HT-29 (cell line): ENCODE measurements at places on chromosomes 7 and 10. TPM values are rescaled to one million over a fixed set of nuclear protein-coding genes. Genes with fewer than 3 reads are reported as not detected.

GRCh38 chr10:133179651-133180050 lies 19.6 kb downstream of the KNDC1 start:
- DNase-seq: no peak

DNA sequence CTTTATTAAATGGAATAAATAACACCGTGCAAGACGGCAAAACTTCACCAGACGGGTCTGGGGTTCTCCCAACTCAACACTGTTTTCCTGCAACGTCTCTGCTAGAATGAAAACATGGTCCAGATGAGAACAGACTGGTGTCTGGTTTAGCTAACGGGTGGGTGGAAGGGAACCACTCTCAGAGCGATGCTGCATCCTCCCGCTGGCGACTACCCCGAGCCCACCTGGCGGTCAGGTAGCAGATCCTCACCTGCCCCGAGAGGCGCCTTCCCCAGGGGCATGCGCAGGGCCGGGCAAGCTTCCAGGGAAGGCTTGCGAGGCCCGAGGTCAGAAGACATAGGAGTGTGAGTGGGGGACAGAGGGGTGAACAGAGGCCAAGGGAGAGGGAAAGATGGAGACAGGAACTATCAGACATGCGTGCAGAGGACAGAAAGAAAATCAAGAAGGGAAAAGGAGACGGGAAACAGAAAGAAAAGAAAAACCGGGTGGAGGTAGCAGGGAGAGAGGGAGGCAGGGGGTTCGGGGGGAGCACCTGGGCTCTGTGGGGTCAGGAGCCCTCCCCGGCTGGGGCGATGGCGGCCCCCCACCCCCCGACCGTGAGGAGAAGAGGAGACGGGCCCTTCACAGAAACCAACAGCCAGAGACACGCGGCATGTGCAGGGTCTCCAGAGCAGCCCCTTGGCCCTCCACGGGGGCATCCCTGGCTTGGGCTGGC lies 222.0 kb downstream of the MAD1L1 start:
- no peak for DNase-seq

- DNase-seq: no peak
These were observed 17.1 kb downstream of the PLXDC2 start for GRCh38 chr10:19833170-19833824.

- no peak for DNase-seq
These were observed 98.4 kb downstream of the SPDYE5 start for GRCh38 chr7:75590373-75591005.

GRCh38 chr7:32893207-32893524 lies 1.6 kb upstream of the KBTBD2 start:
- DNase-seq: no peak

DNA sequence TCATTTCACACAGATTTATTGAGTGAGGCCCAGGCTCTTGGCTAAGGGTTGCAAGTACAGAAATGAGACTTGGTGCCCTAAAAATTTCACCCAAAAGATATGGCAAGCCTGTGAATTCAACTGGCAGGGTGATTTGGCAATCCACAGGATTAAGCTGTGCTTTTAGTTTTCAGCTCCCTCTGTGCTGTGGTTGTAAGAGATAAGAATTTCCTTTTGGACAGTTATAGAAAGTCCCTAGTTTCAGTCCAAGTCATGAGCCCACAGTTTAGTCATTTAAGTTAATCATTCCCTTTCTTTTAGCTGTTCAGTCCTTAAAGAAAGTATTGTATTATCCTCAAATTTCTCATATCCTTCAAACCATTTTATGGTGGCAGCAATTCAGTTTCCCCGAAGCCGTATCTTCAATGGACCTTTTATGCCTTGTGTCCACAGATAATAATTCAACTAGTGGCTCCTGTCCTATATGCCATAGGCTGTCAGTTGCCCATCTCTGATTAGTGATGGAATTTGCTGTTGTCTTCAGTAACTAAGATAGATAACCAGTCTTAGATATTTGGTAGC lies 73.4 kb upstream of the NAMPT start:
- DNase-seq: no peak

- no peak for DNase-seq
These were observed 42.3 kb downstream of the JMJD1C start for GRCh38 chr10:63423494-63423893.

DNA sequence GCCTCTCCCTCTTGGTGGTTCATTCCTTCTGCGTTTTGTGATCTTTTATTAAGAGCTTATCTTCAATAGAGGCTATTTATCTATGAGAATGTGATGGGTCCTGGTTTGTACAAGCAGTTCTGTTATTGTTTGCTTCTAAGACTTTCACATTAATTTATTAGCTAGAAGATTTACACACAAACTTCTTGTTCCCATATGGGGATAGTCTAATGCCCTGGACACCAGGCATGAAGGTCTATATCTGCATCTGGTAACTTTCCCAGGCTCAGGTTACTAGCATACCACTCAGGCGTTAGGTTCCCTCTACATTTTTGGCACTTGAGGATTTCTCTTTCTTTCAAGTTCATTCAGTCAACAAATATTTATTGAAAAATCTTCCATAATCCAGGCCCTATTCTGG lies 7.7 kb downstream of the XPNPEP1 start:
- no peak for DNase-seq

DNA sequence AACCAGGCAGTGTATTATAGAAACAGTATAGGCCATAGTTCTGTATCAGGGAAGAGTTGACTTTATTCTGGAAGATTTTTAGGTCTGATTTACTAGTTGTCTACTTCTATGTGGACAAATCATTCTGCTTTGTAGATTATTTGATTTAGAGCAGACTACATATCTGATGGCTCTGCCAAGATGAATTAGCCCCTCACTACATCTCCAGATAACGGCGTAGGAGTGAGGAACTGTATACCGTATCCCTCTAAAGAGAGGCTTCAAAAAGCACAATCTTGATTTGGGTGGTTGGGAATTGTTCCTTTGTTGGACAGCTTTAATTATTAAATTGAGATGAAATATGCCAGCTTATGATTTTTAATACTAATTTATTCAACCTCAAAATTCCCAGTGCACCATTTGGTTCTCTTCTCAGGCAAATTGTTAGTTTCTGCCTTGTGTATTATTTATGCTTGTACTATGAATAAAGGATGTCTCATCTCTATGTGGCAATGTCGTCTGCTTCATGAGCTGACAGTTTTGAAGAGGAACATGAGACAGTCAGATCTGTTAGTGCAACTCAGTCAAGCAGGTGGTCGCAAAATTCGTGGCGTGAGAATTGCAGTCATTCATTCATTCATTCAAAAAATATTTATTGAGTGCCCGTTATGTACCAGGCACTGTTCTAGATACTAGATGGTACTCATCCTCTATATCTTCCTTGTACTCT lies 422.8 kb downstream of the EXOC4 start:
- DNase-seq: no peak

- no peak for DNase-seq
These were observed 57.6 kb downstream of the ZNF727 start for GRCh38 chr7:64102656-64103400.

GRCh38 chr7:55026867-55027490 lies 8.2 kb downstream of the EGFR start:
- no peak for DNase-seq

DNA sequence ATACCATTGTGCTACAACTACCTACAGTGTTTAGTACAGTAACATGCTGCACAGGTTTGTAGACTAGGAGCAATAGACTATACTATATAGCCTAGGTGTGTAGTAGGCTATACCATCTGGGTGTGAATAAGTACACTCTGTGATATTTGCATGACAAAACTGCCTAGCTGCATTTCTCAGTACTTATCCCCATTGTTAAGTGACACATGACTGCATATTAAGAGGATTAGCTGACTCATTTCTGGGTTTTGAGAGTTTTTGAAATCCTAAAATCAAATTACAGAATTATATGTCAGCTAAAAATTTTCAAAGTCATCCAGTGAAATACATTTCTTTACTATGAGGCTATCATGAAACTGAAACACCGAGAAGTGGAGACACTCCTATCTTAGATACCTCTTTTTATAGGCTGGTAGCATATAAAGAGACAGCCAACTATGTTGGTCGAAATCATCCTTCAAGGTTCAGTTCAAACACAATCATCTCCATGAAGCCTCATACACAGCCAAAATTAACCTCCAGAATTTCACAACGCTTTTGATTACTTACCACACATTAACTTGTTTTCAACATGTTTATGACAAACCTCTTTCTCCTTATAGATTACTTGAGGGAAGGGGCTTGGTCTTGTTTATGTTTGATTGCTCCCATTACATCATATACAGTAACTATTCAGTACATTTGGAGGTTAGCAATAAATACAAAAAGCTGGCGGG lies 89.8 kb upstream of the ANK3 start:
- DNase-seq: no peak

DNA sequence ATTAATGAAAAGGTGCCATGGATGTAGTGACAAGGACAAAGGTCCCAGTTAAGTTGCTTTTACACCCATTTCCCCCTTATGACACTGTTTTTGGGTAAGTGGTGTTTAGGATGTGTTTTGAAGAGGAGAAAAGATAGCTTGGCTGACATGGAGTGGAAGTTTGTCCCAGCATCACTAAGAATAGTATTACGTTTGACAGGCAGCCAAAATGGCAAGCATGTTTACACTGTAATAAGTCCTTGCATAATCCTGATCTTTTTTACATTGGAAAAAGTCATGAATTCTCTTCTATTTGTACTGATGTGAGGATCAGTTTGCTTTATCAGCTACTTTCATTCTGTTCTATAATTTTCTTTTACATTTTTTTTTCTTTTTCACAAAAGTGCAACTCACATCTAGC lies 137.8 kb downstream of the CHRM2 start:
- DNase-seq: no peak

- DNase-seq: no peak
These were observed at the start of gene TMEM273 for GRCh38 chr10:49187950-49188761. Gene TMEM273 (minus strand): TSS chr10:49188391. CDS start chr10:49188336, 55 bp downstream.

DNA sequence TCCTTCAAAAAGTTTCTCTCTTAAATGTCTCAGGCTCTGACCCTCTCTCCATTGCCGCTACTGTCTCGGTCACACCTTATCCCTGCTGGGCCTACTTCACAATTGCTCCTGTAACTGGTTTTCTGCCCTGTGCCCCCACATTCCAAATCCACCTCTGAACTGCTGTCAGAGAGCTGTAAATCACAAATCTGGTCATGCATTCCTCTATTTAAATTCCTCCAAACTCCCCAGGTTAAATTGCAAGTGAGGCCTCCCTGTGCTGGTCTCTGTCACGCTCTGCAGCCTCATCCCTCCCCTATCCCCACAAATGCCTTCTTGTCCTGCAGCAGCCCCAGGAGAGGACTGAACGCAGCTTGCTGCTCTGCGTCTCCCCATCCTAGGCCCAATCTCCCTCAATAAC lies 40.4 kb upstream of the CDCA7L start:
- DNase-seq: no peak

DNA sequence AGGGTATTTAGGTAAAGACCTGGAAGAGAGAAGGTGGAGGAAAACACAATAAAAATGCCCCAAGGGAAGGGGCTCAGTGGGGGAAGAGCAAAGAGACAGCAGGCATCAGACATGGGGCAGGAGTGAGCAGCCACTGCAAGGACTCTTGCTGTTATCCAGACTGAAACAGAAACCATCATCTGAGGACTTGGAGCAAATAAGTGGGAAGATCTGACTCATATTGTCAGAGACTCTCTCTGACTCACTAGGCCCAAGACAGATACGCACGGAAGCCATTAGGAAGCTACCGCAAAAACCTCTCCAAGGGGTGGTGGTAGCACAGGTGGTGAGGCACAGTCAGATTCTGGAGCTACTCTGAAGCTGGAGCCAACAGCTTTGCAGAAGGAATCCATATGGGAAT lies 110.7 kb downstream of the RNF32 start:
- DNase-seq: no peak

DNA sequence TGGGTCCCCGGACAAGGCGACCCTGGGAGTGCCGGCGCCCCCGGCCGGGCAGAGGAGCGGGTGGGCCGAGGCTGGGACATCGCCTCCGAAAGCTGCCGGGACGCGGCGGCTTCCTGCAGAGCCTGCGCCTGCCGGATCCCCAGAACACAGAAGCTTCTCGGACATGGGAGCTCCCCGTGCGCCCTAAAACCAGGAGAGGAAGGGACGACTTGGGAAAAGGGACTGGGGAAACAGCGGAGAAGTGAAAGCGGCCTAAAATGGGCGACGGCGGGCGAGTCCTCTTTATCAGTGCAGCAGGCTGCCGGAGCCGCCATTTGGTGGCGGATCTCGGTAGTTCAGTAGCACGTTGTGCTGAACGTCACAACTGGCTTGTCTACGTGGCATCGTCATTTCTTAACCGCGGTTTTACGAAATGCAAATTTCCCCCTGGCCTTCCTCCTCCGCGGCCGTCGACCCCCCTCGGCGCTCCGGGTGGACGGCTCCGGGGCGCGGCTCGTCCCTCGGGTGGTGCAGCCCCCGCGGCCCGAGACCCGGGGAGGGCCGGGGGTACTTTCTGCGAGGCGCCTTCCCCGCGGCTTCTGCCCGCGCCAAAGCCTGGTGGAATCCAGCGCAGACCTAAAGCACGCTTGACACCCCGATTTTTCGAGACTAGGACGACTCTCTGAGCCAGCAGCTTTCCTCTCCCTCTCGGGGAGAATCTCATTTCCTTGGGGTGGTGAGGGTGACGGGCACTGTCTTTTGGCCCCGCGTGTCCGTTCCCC lies 9.9 kb upstream of the SPAG6 start:
- no peak for DNase-seq

DNA sequence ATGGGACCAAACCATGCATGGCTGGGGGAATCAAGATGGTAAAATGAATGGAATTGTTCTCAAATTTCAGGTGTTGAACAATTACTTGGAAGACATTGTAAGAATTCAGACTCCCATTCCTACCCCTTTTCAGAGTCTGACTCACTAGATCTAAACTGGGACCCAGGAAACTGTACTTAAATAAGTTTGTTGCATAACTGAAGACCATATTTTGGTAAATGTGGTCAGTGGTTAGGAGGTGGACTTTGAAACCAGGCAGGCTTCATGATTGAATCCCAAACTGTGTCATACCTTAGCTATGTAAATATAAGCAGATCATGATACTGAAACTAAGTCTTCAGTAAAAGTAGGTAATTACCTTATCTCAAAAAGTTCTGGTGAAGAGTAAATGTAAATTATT lies 41.7 kb downstream of the ZWINT start:
- no peak for DNase-seq

GRCh38 chr10:124716369-124716768 lies 27.8 kb downstream of the FAM53B start:
- no peak for DNase-seq

- DNase-seq: no peak
These were observed 136.8 kb downstream of the LCOR start for GRCh38 chr10:96968682-96969423.

PDE6C gene
- total RNA-seq: not detected in 2 replicates

ZNF239 gene
- 10.9 and 12.8 TPM in 2 replicates for total RNA-seq

NKX2-3 gene
- not detected in 2 replicates for total RNA-seq

UTF1 gene
- total RNA-seq: not detected in 2 replicates

ELN gene
- 0.03 and 0.10 TPM in 2 replicates for total RNA-seq

RAPGEF5 gene
- 8.9 and 9.3 TPM in 2 replicates for total RNA-seq

CXCL12 gene
- not detected in 2 replicates for total RNA-seq

LOXL4 gene
- total RNA-seq: 19.6 and 23.0 TPM in 2 replicates

GLI3 gene
- total RNA-seq: not detected in 2 replicates

HTR5A gene
- not detected in 2 replicates for total RNA-seq

ATP6V1F gene
- total RNA-seq: 94.9 and 128 TPM in 2 replicates

ACSL5 gene
- 122 and 133 TPM in 2 replicates for total RNA-seq

RASA4B gene
- 7.4 and 13.9 TPM in 2 replicates for total RNA-seq

TAF6 gene
- total RNA-seq: 45.0 and 65.5 TPM in 2 replicates

NPFFR1 gene
- 2.9 and 4.4 TPM in 2 replicates for total RNA-seq

CPA2 gene
- total RNA-seq: not detected in 2 replicates

AKR1C3 gene
- 87.6 and 95.6 TPM in 2 replicates for total RNA-seq

TRIM73 gene
- total RNA-seq: 2.5 and 4.5 TPM in 2 replicates

NUTM2B gene
- 0.41 and 0.63 TPM in 2 replicates for total RNA-seq
